ENCODE measurements at places on chromosomes 11 and 22.

- no peak for DNase-seq
Observed at GRCh38 chr22:47047321-47048122, 285.1 kb downstream of the TBC1D22A start.

DNA sequence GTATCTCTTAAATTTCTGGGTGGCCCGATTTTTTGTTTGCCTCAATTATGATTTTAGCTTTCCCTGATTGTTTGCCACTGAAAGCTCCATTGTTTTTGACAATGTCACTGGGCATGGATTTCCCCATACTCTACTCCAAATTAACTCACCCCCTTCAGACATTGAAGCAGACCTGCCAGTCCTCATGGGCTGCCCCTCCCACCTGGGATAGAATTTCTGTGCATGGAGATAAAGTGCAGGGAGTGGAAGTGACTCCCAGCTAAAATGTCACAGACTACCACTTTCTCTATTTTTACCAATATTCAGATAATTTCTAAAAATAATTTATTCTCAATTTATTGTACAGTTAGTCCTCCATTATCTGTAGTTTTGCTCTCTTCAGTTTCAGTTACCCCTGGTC lies 79.1 kb upstream of the CLPB start:
- DNase-seq = no peak

GRCh38 chr11:34316347-34317035 lies 41.3 kb downstream of the ABTB2 start:
- DNase-seq = no peak

GRCh38 chr11:75740681-75741080 lies 23.0 kb downstream of the MOGAT2 start:
- no peak for DNase-seq

- DNase-seq = no peak
Observed at GRCh38 chr11:28618416-28618815, 510.2 kb downstream of the METTL15 start.

DNA sequence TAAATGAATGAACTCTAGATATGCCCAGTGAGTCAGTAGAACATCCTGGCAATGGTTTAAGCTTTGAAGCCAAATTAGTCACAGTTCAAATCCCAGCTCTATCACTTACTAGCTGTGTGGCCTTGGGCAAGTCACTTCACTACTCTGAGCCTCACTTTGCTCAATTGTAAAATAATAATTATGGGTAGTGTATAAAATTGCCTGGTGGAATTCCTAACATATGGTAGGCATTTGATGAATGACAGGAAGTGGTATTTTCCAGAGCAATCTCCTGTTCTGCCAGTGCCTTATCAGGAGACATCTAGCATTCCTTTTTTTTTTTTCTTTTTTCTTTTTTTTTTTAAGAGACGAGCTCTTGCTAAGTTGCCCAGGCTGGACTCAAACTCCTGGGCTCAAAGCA lies 13.0 kb downstream of the SCN4B start:
- no peak for DNase-seq

- no peak for DNase-seq
Observed at GRCh38 chr22:40040927-40041326, 46.2 kb downstream of the FAM83F start.

GRCh38 chr11:64894070-64894811 lies 15.8 kb upstream of the EHD1 start:
- DNase-seq = peak; percentile 93

DNA sequence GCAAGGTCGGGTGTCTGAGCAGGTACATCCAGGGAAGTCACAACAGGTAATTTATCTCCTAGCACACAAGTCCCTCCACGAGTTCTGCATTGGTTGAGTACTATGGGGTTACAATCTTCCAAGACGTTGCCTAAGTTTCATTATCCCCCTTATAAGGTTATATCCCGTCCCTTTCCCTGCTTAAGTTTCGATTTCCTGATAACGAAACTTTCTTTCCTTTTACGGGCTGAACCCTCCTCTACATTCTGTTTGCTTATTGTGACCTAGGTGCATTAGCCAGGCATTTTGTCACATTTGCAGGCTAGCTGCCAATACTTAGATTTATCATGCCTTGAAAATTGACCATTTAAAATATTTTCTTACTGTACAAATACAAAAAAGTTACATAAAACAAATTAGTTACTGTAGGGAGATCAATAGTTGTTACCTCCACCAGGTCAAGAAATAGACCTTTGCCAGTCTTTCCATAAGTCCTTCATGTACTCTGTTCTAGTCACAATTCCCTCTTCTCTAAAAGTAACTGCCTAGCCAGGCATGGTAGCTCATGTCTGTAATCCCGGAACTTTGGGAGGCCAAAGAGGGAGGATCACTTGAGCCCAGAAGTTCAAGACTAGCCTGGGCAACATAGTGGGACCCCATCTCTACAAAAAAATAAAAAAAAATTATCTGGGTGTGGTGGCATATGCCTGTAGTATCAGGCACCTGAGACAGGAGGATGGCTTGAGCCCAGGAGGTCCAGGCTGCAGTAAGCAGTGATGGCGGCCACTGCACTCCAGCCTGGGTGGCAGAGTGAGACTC lies 14.3 kb upstream of the PITPNB start:
- no peak for DNase-seq

DNA sequence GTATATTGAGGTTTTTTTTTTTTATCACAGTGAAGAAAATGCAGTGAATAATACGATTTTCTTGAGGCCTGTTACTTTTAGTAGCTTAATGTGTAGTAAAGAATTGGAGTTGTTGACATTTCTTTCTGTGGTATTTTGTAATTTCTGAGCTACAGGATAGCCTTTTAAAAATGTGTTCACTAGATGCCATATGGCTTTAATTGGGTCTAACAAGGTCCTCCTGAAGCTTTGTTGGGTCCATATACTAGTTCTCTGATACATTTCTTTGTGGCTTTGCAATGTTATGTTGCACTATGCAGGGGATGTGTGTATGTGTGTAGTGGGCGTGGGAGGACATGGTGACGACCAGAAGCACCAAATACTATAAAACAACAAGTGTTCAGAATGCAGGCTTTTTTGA lies 25.1 kb downstream of the FBXO7 start:
- no peak for DNase-seq

DNA sequence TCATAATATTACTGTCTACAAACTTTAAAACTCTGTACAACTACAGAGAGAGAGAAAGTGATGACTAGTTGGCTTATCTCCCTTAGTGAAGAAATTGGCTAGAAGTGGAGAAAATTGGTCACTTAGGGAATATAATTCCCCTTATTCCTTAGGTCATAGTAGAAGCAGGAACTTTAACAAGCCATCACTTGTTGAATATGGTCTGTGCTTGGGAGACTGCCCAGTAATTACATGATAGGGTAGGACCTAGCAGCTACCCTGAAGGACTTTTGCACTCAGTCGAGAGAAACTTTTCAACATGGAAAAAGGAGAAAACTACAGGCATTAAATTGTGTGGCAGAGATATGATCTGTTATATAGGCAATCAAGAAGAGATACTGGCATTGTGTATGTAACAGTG lies 576.5 kb upstream of the CCDC90B start:
- DNase-seq = no peak

- no peak for DNase-seq
Observed at GRCh38 chr11:11743216-11743615, 98.6 kb upstream of the USP47 start.

DNA sequence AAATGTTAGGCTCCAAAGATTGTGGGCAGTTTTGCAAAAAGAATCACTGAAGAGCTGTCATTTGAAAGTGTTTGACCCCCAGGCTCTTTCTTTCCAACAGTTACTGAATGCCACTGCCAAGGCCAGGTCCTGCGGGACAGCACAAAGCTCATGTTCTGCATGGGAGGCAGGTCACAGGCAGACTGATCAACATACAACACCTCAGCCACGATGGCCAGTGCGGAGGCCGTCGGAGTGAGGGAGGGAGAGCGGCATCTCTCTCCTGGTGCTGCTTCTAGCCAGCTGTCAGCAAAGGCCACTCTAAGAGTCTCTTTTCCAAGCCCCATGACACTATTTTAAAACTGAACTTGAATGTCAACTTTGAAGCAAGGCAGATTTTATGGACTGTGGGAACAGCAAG lies 49.9 kb downstream of the ARFGAP3 start:
- no peak for DNase-seq

DNA sequence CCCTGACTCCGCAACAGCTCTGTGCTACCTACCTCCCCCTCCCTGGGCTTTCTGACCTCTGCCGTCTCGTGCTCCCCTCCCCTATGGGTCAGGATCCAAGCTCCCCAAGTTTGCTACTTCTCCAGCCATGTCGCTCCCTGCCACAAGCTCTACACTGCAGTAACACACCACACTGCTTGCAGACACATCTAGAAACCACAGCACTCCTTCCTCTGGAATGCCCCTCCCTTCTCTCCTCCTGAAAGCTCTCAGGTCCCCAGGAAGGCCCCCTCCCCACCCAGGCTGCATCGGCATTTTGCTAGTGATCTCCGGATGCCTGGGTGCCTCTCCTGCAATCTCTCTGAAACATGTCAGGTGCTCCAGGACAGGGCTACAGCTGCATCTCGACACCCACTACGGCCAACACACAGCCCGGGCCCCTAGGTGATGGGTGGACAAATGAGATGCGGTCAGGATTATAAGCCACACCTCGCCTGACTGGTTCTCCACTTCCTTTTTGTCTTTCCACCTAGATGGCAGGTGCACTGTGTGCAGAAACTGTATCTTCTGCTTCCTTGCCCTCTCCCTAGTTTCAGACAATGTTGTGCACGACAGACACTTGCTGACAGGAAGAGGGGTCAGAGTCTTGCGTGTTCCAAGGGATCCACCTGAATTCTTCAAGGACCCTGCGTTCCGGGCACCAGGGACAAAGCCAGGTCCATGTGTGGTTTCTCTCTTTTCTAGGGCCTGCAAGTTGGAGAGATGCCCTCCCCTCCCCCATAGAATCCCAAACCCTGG lies 22.9 kb downstream of the RPUSD4 start:
- no peak for DNase-seq

GRCh38 chr22:36239150-36239400 lies 252 bp downstream of the APOL2 start:
- DNase-seq = no peak

- DNase-seq = no peak
Observed at GRCh38 chr11:3108183-3108721, 51.0 kb upstream of the CARS1 start.

DNA sequence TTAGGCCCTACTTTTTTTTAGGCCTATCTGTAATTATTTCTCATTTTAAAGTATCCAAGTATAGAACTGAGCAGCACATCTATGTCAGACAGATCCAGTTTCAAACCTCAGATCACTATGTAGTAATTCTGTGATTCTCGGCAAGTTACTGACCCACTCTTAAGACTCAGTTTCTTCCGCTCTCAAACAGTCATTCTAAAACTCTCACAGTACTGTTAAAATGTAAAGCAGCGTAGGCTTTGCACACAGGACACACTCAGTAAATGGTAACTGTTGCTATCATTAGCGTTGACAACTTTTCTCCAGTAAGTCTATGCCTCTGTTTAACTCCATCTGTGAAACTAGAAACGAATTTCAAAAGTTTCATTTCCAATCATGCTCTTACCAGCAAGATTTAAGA lies 277.1 kb downstream of the TTC28 start:
- no peak for DNase-seq

- peak; percentile 75 for DNase-seq
Observed at GRCh38 chr11:67629386-67630227, at the start of gene NUDT8. Gene NUDT8, minus strand, starts transcription at chr11:67629937. Its CDS starts 26 bp downstream, at chr11:67629911.

DNA sequence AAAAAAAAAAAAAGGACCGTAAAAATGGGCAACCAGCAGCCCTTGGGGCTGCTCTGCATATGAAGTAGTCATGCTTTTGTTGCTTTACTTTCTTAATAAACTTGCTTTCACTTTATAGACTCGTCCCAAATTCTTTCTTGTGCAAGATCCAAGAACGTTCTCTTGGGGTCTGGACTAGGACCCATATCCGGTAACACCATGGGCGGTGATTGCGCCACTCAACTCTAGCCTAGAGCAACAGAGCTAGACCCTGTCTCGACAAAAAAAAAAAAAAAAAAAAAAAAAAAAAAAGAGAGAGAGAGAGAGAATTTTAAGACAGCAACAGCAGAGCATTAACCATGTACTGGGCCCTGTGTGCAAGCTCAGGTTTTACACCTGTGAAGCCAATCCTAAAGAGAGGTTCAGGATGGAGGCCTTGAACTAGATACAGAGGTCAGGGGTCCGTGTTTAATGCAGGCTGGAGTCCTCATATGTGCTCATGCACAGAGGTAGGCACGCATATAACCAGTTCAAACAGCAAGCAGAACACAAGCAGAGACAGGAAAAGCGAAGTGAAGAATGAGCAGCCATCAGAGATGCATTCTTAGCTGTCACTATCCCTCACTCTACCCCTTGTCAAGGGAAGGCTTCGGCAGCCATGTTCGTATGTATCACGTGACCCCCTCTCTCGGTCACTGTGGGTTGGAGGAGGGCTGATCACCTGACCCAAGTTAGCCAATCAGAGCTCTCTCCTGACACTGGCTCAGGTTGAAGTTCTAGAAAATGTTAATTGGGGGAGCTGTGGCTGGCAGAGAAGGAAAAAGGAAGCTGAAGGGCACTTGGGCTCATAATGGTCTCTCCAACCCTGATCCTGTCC lies 16.7 kb upstream of the SYT12 start:
- no peak for DNase-seq

GRCh38 chr11:1782831-1783724 lies 19.4 kb upstream of the CTSD start:
- no peak for DNase-seq

DNA sequence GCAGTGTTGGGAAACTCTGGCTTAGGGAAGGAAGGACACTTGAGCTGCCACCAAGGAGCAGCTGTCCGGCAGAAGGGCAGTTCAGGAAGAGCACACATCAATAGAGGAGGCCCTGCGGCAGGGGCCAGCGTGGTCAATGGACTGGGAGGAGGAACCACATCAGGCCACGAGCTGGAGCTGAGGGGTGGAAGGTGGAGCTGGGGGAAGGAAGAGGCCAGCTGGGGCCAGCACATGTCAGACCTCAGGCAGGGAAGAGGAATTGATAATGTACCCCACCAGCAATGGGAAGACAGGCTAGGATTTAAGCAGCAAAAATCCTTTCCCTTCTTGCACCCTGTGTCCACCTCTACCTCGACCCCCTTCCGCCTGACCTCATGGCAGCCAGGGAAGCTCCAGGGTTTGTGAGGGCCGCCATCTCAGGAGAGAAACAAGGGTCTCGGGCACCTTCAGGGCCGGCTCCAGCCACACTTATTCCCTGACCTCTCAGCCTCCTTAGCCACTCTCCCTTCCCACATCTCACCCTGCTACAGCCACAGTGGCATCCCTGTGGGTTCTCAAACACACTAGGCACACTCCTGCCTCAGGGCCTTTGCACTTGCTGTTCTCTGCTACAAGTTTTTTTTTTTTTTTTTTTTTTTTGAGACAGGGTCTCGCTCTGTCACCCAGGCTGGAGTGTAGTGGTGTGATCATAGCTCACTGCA lies 157.8 kb upstream of the GRK3 start:
- no peak for DNase-seq
